ENCODE measurements at places on chromosomes 6 and 20.

GRCh38 chr6:157586476-157587126 is 205.6 kb downstream of the ZDHHC14 start:
- DNase-seq: no peak

GRCh38 chr20:15756754-15757115 is 816.5 kb downstream of the KIF16B start:
- no peak for DNase-seq

GRCh38 chr6:13573669-13574110 is 711 bp upstream of the SIRT5 start:
- no peak for DNase-seq

DNA sequence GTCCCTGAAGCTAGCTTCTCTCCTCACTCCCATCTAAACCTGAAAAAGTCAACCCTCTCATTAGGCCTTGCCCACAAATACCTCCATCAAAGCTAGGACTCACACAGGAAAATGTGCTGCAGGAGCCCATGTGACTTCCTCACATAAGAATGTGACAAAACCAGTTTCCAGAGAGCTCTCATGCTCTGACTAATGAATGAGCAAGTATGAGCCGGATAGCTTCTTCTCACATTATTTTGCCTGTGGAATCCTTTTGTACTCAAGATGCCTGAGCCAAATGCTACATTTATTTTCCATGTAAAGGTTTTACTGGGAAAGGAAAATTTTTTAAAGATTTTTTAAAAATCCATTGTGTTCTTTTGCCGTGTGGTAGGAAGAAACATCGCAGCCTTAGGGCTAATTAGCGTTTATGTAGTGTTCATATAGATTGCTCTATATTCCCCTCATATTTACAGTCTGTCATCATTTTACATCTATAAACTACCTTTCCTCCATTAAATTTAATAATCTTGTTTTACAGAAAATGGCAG is 68.6 kb upstream of the CCN6 start:
- no peak for DNase-seq

GRCh38 chr20:8250539-8251200 is 118.6 kb downstream of the PLCB1 start:
- DNase-seq: no peak

DNA sequence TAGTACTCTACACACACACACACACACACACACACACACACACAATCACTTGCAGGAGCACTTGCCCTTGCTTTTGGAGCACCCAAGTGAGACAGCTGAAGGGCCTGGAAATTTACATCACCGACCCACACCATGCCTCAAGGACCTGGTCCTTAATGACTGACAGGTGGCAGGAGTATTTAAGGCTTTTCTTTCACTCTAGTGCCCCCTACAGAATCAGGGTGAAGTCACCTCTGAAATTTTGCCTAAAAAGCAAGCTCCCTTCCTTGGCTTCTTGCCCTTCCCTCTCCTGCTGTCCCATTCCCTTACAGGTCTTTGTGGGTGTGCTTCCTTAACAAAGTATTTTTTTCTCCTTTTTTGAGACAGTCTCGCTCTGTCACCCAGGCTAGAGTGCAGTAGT is 353.5 kb upstream of the IRAK1BP1 start:
- no peak for DNase-seq

DNA sequence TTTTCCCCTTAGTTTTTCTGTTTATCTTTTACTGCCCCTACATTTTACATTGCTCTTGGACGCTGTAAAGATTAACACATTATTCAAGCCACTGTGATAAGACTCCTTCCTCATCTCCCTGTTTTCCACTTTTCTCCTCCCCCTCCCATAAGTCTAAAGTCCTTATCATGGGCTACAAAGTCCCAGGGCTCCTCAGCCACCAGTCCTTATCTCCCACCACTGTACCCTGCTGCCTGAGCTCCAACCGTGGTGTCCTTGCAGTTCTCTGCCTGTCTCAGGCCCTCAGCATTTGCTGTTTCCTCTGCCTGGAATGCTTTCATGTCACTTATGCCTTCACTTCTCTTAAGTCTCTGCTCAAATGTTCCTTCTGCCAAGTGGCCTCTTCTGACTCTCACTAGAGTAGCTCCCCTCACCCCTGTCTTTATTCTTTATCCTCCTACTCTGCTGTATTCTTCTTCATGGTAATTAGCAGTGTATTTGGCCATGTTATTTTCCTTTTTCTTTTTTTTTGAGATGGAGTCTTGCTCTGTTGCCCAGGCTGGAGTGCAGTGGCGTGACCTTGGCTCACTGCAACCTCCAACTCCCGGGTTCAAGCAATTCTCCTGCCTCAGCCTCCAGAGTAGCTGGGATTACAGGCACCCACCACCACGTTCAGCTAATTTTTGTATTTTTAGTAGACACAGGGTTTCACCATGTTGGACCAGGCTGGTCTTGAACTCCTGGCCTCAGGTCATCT is 10.8 kb upstream of the LATS1 start:
- DNase-seq: no peak

DNA sequence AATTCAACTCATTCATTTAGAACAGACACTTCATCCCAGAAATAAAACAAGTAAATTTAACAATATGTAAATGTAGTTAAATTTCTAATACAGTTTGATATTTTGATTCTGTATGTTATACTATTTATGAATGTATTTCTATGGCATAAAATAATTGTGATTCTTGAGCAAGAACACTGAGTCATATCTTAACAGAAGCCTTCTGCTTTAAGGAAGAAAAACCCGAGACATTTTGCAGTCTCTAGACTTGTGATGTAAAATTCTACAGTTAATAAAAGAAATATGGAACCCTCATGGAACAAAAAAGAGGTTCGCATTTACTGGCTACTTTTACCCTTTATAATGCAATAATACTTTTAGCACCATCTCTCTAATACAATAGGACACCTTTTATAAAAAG is 47.9 kb upstream of the SCML4 start:
- no peak for DNase-seq

GRCh38 chr6:125988280-125988679 is 1.9 kb downstream of the TRMT11 start:
- DNase-seq: no peak

DNA sequence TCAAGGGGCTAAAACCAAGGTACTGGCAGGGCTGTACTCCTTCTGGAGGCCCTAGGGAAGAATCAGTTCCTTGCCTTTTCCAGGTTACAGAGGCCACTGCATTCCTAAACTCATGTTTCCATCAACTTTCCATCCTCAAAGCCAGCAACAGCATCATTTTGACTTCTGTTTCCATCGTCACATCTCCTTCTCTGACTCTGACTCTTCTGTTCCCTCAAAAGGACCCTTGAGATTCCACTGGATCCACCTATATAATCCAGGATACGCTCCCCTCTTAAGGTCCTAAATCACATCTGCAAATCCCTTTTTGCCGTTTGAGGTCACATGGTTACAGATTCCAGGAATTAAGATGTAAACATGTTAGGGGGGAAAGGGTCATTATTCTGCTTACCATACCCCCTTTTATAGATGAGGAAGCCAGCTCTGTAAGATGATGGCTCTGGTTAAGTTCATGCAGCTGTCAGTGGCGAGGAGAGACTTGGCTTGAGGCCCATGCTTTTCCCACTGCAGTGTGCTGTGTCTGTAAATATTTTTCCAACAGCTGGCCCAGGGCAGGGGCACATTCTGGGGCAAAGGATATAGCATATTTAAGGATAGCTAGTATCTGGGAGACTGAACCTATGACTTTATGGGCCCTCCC is 114.6 kb downstream of the TNFRSF21 start:
- DNase-seq: no peak

DNA sequence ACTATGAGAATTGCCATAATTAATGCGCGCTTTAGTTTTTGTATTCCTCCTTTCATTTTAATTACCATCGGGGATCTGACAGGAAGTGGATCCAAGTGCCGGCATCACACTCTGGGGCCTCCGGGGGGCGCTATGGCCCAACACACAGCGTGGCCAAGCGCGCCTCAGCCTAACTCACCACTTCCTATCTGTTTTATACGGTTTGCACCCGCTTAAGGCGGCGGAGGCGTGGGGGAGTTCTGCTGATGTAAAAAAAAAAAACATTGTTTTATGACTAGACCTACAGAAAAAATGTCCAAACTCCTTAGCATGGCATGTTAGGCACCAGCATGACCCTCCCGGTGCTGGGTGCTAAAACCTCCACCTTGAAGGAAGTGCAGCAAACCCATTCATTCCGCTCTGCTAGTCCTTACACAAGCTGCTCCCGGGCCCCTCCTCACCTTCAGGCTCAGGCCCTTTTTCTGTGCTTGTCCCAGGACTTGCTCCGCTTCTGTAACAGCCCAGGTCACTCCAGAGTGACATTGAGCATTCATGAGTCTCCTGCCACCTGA is 4.5 kb upstream of the EBF4 start:
- DNase-seq: peak; percentile 57

- peak; percentile 4 for DNase-seq
Measured at GRCh38 chr20:26209171-26209941, 512.7 kb upstream of the ZNF337 start.

GRCh38 chr6:129521946-129522345 is 188.0 kb downstream of the ARHGAP18 start:
- DNase-seq: no peak

- DNase-seq: no peak
Measured at GRCh38 chr6:34389034-34389433, 3.4 kb downstream of the NUDT3 start.

DNA sequence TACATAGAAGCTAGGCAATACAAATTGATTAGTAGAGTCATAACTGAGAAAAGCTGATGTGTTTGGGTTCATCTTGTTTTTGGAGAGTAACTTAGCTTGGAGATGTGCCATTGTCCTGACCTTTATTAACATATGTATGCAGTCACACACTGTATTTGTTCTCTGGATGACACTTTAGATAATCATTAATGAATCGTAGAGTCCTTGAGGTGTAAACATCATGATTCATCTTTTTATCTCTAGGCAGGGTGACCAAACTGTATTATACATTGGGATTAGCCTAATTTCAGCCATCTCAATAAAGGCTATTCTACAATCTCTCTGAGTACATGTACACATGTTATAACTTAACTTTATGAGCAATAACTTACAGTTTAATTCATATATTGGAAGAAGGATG is 3.6 kb upstream of the MTCL3 start:
- DNase-seq: no peak

DNA sequence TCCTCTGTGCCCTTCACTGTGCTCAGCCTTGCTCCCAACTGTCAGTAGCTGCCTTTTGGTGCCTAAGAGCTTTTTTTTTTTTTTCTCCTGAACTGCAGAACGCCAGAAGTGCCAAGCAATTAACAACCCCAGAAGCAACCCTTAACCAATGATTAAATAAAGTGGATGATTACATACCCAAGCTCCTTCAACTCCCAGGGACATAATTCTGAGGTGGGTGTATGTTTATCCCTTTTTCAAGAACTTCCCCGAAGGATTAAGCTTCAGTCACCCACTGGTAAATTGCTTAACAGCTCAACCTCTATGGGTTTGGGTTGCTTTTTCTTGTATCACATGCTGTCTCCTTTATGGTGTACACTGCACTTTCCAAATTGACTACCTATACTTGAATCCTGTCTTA is 41.1 kb downstream of the KLHL31 start:
- DNase-seq: no peak

- no peak for DNase-seq
Measured at GRCh38 chr6:82554666-82555065, 191.0 kb downstream of the TPBG start.

- no peak for DNase-seq
Measured at GRCh38 chr6:15955484-15955883, 173.4 kb upstream of the MYLIP start.

- no peak for DNase-seq
Measured at GRCh38 chr20:44869471-44869870, 16.0 kb upstream of the YWHAB start.

GRCh38 chr6:5095236-5095635 is 10.1 kb downstream of the PPP1R3G start:
- no peak for DNase-seq

DNA sequence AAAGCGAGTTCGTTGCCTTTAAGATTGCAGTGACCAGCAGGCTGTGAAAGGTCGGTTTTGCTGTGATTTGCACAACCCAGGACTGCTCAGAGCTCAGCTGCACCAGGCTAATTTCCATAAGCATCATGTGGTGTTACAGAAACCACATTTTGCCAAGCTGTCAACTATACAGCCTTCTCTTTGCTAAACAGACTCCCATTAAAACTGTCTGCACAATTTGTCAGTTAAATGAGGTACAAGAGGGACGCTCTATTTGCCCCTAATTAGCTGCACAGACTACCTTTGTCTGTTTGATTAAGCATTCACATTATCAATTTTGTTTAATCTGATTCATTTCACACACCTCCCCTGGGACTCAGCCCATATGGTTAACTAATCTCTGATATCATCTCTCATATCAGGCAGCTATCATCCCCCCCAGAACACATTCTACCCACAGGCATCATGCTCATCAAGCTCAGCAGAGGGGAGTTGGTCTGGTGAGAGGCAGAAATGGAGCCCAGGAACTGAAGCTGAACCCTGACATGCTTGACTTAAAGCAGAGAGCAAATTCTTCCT is 62.1 kb downstream of the OLIG3 start:
- no peak for DNase-seq

- DNase-seq: no peak
Measured at GRCh38 chr6:49072146-49072545, 390.9 kb downstream of the MMUT start.

DNA sequence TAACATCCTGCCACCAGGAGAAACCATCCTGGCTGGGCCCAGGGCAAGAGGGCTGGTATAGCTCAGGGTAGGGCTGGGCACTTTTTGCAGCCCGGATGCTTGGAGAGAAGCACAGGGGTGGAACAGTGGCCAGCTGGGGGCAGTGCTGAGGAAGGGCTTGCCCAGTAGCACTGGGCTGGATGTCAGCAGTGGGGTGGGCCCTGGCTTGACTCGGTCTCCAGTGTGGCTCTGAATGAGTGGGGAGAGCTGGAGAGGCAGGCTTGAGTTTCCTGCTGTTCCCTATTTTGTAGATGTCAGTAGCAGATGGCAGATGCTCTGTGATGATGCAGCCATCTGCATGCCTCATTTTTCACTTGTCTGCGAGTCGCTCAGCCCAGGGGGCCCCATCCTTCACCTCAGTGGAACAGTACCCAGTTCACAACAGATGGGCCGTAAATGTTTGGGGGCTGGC is 56.3 kb upstream of the TULP1 start:
- DNase-seq: no peak

GRCh38 chr20:45874576-45874975 is 6.5 kb upstream of the ZSWIM1 start:
- no peak for DNase-seq

DNA sequence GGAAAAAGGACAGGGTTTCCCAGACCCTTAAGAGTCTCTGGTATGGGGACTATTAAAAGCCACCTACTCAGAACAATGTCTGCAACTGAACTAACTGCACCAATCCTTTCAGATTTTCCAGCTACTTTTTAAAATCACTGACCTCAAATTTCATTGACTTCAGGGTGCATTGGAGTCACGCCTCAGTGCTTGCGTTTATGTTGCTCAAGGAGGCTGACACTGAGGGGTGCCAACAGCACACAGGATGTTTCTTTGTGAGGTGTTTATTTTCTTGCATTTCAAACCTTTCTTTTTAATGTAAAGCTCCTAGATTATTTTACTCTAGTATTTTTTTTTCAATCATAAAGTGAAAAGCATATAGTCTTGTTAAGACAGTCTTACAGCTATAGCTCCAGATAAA is 402.0 kb upstream of the SLC35B3 start:
- DNase-seq: no peak

- no peak for DNase-seq
Measured at GRCh38 chr6:99422912-99423311, 2.2 kb downstream of the PNISR start.

Data from activated CD4-positive, alpha-beta T cell treated with anti-CD3 and anti-CD28 coated beads, Interleukin-2, amount 50 U/mL, for 24 hours (primary cell).